Upper lobe of right lung (tissue), 1 donor: ENCODE measurements at places on chromosomes 2 and 18.

- DNase-seq = no peak
These were observed 1335.3 kb upstream of the CDH2 start for GRCh38 chr18:29512203-29512602.

- no peak for DNase-seq
These were observed 62.3 kb downstream of the PSMG2 start for GRCh38 chr18:12765126-12765525.

GRCh38 chr2:234496835-234497593 is at the start of gene ARL4C:
ARL4C (minus strand) TSS chr2:234497081; CDS start chr2:234496586, 495 bp downstream.
- DNase-seq = peak; percentile 82

GRCh38 chr2:71901466-71901865 is 246.2 kb downstream of the CYP26B1 start:
- DNase-seq = no peak

GRCh38 chr2:235592836-235593235 is 99.0 kb downstream of the AGAP1 start:
- DNase-seq = no peak

DNA sequence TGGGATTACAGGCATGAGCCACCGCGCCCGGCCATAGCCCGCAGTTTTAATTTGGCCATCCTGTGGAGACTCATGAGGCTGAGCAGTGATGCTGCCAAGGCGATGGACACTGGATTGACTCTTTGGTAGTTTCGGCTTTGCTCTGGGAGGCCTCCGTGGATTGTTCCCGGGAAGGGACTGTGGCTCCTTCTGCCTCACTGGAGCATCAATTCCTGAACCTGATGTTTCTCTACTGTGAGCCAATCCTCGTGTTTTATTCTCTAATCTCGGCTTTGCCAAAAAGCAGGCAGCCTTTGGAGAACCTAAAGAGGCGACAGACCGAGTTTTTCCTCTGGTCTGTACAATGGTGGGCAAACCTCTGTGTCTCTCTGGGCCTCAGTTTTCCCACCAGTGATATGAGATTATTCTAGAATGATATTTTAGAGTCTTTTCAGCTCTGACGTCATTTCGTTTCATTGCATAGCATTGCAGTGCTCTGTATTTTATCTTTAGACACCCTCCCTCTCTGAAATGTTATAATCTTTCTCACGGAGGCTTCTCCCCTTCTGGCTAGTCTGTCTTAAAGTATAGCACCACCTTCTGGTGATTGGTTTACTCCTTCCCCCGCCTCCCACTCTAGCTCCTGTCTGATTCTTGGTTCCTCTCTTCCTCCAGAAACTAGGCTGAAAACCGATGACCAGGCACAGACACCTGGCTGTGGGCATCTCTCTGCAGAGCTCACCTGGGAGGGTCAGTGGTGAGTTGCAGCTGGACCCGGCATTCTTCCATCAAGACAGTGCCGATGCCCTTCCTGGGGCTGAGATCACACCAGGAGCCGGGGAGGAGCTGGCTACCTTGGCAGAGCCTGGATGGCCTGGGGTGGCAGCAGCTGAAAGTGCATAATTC is 341.3 kb downstream of the MYCN start:
- no peak for DNase-seq
